Osteoblast (primary cell): ENCODE measurements at places on chromosomes 12 and 14. TPM values are rescaled to one million over a fixed set of nuclear protein-coding genes. Genes with fewer than 3 reads are reported as not detected.

NOXRED1 gene
- total RNA-seq, result 0.29 and 0.36 TPM in 2 replicates

PRPH gene
- total RNA-seq, result under 0.01 TPM in 1 of 2 replicates, not detected in the other

FLVCR2 gene
- total RNA-seq, result 1.5 and 1.8 TPM in 2 replicates

ADAM21 gene
- under 0.01 TPM in 1 of 2 replicates, not detected in the other for total RNA-seq

TMEM132C gene
- not detected in 2 replicates for total RNA-seq

KLRD1 gene
- total RNA-seq, result 0.29 and 0.36 TPM in 2 replicates

SLCO1B3 gene
- total RNA-seq, result not detected in 2 replicates

MANSC4 gene
- total RNA-seq, result not detected in 2 replicates

POTEG gene
- 0.29 and 0.36 TPM in 2 replicates for total RNA-seq

ITGB7 gene
- 0.88 and 1.1 TPM in 2 replicates for total RNA-seq

VRTN gene
- total RNA-seq, result not detected in 2 replicates

PIK3C2G gene
- not detected in 2 replicates for total RNA-seq

GRCh38 chr12:49903700-49904423 is at the start of gene FAIM2:
TSS of gene FAIM2 (minus strand) at chr12:49903900. CDS start at chr12:49903792, 108 bp downstream.
- H3K4me1 ChIP-seq, result no peaks in the 10 kb centered on the region
- H3K36me3 ChIP-seq, result no peaks in the 10 kb centered on the region
- H3K4me3 ChIP-seq, result peak within 1 kb of the TSS; percentile 51
- no peak within 1 kb of the TSS for H3K27ac ChIP-seq
- DNase-seq, result peak; percentile 97

DNA sequence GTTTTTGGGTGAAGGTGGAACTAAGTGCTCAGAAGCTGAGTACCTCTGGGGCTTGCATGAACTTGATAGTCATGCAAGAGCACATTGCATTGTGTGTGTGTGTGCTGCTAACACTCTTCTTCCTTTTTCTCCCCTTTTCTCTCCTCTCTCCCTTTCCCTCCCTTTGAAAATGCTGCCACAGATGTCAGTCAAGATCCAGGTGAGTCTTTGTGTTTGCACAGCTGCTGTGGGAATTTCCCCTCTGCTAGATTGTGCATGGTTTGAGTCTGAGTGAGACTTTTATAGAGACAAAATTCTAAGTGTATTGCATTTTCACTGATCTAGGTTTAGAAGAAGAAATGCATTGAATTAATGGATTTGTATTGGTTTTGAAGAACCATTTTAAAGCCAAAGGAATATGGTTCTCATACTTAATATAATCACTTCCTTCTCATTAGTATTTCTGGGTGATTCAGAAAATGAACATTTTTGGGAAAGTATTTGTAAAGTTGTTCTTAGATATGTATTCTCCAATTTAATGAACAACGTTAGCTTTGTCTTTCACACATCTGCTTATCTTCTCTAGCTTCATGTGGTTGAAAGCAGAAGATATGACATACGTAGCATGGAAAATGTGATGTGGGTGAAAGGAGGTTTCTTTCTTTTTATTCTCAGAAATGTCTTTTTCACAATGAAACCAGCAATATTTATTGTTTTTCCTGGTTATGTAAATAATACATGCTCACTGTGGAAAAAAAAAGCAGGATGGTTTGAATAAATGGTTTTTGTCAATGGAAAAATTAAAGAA is 108.5 kb downstream of the NRXN3 start:
- H3K4me3 ChIP-seq, result no peak overlapping the region
- no peaks in the 10 kb centered on the region for H3K27me3 ChIP-seq
- H3K4me1 ChIP-seq, result no peaks in the 10 kb centered on the region

DNA sequence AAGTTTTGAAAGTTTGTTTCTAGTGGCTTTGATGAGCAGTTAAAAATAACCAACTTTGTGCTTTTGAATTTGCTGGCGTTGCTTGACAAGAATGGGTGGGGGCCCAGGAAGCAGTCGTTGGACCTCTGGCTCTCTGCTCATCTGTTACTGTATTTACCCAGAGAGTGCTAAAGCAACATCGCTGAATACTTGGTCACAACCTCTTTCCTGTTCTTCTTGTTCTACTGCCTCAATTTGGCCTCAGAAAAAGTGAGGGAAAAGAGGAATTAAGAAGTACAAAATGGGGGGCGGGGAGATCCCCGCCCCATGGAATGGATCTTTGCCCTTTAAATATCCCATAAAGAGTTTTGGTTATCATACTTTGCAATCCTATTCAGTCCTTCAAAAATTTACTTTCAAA is 221.5 kb upstream of the G2E3 start:
- no peaks in the 10 kb centered on the region for H3K4me1 ChIP-seq
- no peak for DNase-seq
- no peaks in the 10 kb centered on the region for H3K36me3 ChIP-seq
- H3K27me3 ChIP-seq, result peaks cover 4% of the 10 kb centered on the region

GRCh38 chr12:132400011-132400641 is 70.7 kb upstream of the GALNT9 start:
- no peaks in the 10 kb centered on the region for H3K36me3 ChIP-seq
- H3K4me1 ChIP-seq, result no peaks in the 10 kb centered on the region
- DNase-seq, result peak; percentile 91
- H3K4me3 ChIP-seq, result no peak overlapping the region

DNA sequence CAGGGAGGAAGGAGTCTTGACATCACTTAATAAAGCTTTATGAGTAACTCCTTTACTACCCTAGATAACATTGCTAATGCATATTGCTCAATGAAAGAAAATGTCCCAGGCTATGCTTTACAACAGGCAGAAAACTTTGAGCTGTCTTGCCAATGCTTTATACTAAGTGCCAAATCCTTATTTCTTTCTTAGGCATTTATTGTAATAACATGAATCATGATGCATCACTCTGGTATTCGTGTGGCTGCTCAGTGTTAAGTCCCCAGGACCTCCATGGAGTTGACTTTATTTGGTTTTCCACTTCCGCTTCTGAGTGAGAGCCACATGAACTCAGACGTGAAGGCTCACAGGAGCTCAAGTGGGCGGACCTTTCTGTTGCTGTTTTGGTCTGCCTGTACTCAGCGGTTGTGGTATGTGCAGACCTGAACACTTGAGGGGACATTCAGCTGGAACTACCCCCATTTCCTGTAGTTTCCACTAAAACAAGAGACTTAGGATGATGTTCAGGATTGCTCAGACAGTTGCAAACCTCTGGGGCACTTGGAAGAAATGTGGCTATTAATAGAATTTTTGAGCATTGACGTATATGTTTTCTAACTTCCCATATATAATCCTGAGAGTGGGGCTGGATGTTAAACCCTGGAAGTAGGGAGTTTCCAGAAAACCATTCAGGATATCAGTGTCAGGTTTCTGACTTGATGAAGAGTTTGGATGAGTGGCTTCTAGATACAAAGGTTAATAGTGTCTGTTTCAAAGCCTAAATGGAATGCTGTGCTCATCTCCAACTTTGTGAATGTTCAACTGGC is 258.6 kb downstream of the MSRB3 start:
- no peaks in the 10 kb centered on the region for H3K27me3 ChIP-seq
- no peaks in the 10 kb centered on the region for H3K36me3 ChIP-seq
- H3K4me3 ChIP-seq, result no peak overlapping the region
- H3K27ac ChIP-seq, result peak overlapping the region; percentile 95
- DNase-seq, result peak; percentile 77

- no peak overlapping the region for H3K4me3 ChIP-seq
- H3K4me1 ChIP-seq, result no peaks in the 10 kb centered on the region
- no peaks in the 10 kb centered on the region for H3K36me3 ChIP-seq
- no peak for DNase-seq
- no peaks in the 10 kb centered on the region for H3K27me3 ChIP-seq
- no peak overlapping the region for H3K27ac ChIP-seq
Measured at GRCh38 chr14:50260072-50260471, 28.7 kb upstream of the SOS2 start.

GRCh38 chr12:28089338-28089737 is 100.9 kb upstream of the CCDC91 start:
- peaks cover 20% of the 10 kb centered on the region for H3K4me1 ChIP-seq
- H3K36me3 ChIP-seq, result no peaks in the 10 kb centered on the region
- H3K4me3 ChIP-seq, result no peak overlapping the region
- no peak for DNase-seq

- no peaks in the 10 kb centered on the region for H3K4me1 ChIP-seq
- no peaks in the 10 kb centered on the region for H3K36me3 ChIP-seq
- peaks cover 36% of the 10 kb centered on the region for H3K27me3 ChIP-seq
- no peak overlapping the region for H3K4me3 ChIP-seq
- no peak for DNase-seq
Measured at GRCh38 chr12:4417936-4418335, 27.7 kb downstream of the FGF6 start.

DNA sequence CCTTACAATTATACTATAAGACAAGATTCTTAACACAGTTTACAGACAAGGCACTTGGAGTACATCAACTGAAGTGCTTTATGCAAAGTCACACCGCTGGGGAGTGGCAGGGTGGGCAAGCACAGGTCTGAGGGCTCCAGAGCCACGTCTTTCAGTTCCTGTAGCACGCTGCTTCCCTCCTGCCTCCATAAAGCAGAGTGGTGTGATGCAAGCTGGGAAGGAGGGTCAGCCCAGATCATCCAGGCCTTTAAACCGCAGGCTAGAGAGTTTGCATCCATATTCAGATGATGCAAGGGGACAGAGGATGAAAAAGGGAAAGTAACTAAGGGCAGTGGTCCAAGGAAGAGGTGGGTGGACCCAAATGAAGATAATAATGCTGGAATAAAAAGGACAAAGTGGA is 132.6 kb downstream of the ITPR2 start:
- H3K27me3 ChIP-seq, result no peaks in the 10 kb centered on the region
- no peaks in the 10 kb centered on the region for H3K36me3 ChIP-seq
- peaks cover 21% of the 10 kb centered on the region for H3K4me1 ChIP-seq
- DNase-seq, result no peak
- H3K27ac ChIP-seq, result no peak overlapping the region
- no peak overlapping the region for H3K4me3 ChIP-seq

DNA sequence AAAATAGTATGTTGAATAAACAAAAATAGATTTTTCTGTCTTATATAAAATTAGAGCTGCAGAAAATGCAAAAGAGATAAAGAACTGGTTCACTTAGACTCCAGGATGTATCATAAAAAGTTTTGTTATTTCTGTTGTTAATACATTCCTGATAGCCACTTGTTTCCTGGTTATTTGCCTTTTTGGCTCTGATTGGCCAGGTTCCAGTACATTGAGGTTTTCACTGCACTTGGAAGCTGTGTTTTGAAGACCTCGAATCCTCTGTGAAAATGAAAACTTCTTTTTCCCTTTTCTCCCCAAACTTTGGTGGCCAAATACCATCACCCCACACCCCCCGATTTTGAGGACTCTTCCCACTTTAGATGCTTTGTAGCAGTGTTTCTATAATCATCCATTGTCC is 525.3 kb downstream of the MED13L start:
- no peak overlapping the region for H3K4me3 ChIP-seq
- no peaks in the 10 kb centered on the region for H3K4me1 ChIP-seq
- no peak overlapping the region for H3K27ac ChIP-seq

DNA sequence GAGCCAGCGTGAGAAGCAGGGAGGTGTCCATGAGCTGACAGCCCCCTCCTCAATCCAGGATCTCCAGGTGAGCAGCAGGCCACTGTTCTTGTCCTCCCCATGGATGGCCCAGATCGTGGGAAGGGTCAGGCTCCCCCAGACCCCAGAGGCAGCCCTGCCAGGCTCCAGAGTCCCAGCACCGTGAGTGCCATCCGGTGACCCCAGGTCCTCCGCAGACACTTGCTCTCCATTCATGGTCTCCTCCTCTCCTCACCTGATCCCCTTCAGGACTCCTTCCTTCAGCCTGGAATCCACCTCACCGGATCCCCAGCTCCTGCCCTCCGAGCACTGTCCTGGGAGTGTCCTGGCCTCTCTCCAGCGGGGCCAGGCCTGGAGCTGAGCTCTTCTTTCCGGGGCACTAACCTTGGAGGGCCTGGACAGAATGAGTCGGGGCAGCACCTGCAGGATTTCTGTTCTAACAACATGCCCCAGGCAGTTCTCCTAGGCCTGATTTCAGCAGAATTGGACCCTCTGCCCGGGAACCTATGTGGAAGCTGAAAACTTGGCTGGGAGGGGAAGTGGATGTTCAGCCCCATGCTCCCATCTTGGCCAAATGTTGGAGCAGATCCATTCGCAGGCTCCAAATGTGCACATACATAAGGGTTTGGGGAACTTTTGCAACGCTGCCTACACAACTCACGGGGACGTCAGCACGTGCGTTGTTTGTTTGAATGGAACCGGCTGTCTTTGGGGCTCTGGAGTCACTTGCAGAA is 341.6 kb upstream of the SFSWAP start:
- H3K27ac ChIP-seq, result no peak overlapping the region
- no peaks in the 10 kb centered on the region for H3K36me3 ChIP-seq
- H3K4me3 ChIP-seq, result no peak overlapping the region
- peak; percentile 66 for DNase-seq
- H3K27me3 ChIP-seq, result no peaks in the 10 kb centered on the region

GRCh38 chr12:64600164-64600561 is 10.1 kb upstream of the RASSF3 start:
- H3K27ac ChIP-seq, result no peak overlapping the region
- no peak for DNase-seq

- H3K36me3 ChIP-seq, result no peaks in the 10 kb centered on the region
- H3K4me3 ChIP-seq, result no peak overlapping the region
- H3K4me1 ChIP-seq, result no peaks in the 10 kb centered on the region
Measured at GRCh38 chr14:54278665-54279295, 118.0 kb upstream of the CDKN3 start.

GRCh38 chr12:116601933-116602810 is 43.0 kb downstream of the MAP1LC3B2 start:
- peaks cover 40% of the 10 kb centered on the region for H3K4me1 ChIP-seq
- H3K4me3 ChIP-seq, result no peak overlapping the region
- peak overlapping the region; percentile 42 for H3K27ac ChIP-seq
- H3K36me3 ChIP-seq, result no peaks in the 10 kb centered on the region
- DNase-seq, result no peak
- no peaks in the 10 kb centered on the region for H3K27me3 ChIP-seq

GRCh38 chr12:108117163-108117849 is 11.8 kb upstream of the WSCD2 start:
- no peaks in the 10 kb centered on the region for H3K27me3 ChIP-seq
- H3K27ac ChIP-seq, result no peak overlapping the region
- H3K36me3 ChIP-seq, result no peaks in the 10 kb centered on the region
- no peak for DNase-seq

DNA sequence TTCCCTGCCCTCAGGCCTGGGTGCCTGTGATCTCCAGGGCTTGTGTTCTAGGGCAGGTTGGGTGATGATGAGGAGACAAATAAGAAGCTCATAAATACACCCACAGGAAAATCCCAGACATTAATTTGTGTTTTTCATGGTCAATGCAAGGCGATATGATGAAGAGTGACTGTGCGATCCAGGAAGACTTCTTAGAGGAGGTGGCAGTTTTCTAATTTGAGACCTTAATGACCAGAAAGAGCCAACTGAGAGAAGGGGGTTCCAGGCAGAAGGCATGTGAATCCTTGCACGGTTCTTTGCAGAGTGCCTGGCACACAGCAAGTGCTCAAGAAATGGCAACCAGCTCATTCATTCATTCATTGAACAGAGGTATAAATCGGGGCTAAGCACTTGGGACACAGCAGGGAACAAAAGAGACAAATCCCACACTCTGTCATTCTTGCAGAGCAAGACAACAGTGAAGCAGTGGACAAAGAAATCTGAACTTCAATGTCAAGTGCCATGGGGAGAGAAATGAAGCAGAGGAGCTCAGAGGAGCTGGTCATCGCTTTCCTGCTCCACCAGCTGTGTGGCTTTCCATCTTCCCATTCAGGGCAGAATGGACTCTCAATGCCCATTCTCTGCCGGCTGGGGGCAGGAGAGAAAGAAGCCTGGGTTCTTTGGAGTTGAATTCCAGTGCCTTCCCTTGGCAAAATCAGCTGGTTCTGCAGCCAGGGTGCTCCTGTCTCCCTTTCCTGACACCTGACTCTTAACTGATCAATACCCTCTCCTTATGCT is 128.3 kb downstream of the AACS start:
- no peak overlapping the region for H3K27ac ChIP-seq
- no peaks in the 10 kb centered on the region for H3K4me1 ChIP-seq
- H3K27me3 ChIP-seq, result peaks cover 17% of the 10 kb centered on the region
- no peaks in the 10 kb centered on the region for H3K36me3 ChIP-seq
- H3K4me3 ChIP-seq, result no peak overlapping the region
